ENCODE measurements at places on chromosomes 5 and 9.

DNA sequence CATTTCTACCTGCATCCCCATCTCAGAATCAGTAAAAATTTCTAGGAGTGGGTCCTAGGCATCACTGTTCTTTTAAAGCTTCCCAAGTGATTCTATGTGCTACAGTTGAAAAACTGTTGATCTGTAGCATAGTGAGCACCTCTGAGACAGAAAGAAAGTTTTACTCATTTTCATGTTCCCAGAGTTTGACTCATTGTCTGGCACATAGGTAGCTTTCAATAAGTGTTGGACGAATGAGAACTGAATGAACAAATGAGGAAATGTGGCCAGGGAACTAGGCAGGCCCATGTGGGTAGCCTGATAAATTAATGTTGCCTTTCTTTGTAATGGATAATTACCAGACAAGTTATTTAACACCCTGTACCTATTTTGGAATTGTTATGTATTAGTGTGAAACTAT, 33.8 kb downstream of the RNF180 start:
- no peak for DNase-seq

GRCh38 chr9:2725898-2726649, 8.8 kb downstream of the KCNV2 start:
- no peak for DNase-seq

- no peak for DNase-seq
These were observed 67.1 kb downstream of the DAPK1 start for GRCh38 chr9:87564791-87565241.

DNA sequence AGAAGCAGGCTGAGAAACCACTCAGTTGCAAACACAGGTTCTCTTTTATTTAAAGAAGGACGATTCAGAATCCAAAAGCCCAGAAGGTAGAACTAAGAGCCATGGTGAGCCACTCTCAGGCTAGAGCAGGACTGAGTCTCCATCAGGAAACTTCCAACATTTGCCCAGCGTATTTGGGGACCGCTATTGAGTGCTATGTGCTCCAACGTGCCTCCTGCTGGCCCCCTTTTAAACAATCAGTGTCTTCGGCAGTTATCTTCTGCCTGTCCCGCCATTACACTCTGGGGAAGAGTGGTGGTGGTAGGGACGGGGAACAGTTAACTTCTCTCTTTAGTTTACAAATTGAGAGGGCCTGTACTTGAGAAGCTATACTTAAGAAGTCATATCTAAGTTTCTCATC, 78.1 kb downstream of the DENND1A start:
- no peak for DNase-seq

- DNase-seq, result no peak
These were observed 221.6 kb upstream of the KIF2A start for GRCh38 chr5:62084391-62084790.

GRCh38 chr9:126925876-126926275, 11.3 kb downstream of the RALGPS1 start:
- DNase-seq, result no peak

DNA sequence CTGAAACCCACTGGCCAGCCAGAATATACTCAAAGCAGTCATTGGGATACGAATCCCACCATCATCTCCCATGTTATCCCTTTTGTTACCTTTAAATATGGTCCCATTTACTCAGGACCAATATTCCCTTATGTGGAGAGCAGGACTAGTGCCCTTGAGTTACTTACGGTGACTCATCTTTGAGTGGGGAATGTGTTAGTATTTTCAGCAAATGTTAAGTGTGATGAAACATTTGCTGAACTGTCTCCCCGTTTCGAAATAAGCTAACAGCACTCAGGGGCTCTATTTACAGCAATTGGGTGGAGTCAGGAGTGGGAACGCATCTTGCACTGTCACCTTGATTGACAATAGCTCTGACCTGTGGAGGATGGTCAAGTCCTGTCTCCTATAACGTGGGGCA, 67.4 kb downstream of the CTSL start:
- DNase-seq, result no peak

GRCh38 chr5:93621327-93621798, 38.3 kb downstream of the NR2F1 start:
- no peak for DNase-seq

DNA sequence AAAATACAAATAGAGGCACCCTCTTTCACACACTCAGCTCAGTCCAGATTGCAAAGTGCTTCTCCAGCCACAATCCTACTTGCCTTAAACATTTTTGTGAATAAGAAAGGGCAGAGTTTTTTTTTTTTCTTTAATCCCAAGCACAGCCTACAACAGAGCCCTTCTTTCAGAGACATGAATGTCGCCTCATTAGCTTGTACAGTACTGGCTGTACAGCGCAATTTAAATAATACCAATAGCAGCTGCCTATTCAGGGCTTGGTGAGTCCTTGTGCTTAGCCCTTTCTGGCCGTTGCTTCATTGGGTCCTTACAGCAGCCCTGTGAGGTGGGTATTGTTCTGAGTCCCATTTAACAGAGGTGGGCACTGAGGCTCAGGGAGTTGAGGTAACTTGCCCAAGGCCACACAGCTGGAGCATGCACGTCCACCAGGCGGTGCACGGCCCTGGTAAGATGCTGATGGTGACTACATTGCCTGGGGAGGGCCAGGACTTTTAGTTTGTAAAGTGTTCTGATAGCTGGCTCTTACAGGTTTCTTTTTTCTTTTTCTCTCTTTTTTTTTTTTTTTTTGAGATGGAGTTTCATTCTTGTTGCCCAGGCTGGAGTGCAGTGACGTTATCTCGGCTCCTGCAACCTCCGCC, 23.1 kb downstream of the NDST1 start:
- no peak for DNase-seq

- no peak for DNase-seq
These were observed 34.1 kb upstream of the PLPP1 start for GRCh38 chr5:55568654-55569512.

DNA sequence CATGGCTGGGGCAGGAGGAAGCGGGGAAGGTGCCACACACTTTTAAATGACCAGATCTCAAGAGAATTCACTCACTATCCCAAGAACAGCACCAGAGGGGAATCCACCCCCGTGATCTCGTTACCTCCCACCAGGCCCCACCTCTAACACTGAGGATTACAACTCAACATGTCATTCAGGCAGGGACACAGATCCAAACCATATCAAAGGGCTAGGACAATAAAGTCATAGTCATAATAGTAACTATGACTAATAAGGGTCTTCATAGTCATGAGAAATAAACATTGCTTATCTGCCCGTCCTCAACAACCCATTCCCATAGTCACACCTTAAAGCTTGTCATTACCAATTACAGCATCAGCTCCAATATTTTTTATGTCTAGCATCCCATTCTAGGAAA, 65.3 kb upstream of the SMC2 start:
- DNase-seq, result no peak

DNA sequence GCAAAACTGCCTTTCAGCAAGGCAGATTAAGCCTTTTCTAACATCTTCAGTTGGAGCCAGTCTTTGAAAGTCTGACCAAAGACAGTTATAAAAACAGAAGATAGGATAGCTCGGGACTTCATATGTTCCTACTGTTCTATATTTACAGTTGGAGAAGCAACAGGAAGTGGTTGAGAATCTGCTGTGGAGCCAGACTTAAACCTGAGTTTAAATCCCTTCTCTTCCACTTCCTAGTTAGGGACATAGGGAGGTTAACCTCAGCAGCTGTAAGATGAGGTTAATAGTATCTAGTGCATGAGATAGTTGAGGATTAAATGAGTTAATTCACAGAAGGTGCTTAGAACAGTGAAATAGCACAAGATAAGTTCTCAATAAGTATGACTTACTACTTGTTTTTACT, 84.5 kb upstream of the FREM1 start:
- DNase-seq, result no peak

GRCh38 chr5:172766287-172767108, 4.5 kb downstream of the DUSP1 start:
- no peak for DNase-seq

DNA sequence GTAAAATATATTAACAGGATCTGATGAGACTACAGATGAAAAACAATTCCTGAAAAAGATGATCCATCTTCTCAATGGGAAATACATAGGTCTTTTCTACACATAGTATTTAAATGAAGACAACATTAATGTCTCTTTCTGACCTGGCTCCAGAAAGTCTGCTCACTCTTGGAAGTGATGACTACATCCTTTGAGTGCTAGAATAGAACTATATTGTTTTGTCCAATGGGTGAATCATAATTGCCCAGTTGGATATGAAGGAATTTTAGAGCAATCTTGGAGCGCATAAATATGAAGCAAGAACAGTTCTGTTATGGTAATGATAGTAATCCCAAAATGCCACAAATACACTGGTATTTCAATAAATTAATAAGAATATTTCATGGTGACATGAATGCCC, 322.1 kb downstream of the DEPDC1B start:
- DNase-seq, result no peak

- DNase-seq, result no peak
These were observed 257.5 kb upstream of the PANK3 start for GRCh38 chr5:168836603-168837231.

DNA sequence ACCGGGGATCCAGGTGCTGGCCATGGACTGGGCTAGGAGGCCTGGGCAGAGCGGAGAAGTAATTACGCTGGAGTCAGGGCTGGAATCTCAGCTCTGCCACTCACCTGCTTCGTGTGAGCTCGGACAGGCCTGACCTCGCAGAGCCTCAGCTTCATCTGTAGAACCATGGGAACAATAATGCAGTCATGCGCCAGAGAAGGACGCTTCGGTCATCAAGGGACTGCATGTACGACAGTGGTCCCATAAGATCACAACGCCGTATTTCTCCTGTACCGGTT, 145.1 kb downstream of the GAPVD1 start:
- DNase-seq, result no peak

DNA sequence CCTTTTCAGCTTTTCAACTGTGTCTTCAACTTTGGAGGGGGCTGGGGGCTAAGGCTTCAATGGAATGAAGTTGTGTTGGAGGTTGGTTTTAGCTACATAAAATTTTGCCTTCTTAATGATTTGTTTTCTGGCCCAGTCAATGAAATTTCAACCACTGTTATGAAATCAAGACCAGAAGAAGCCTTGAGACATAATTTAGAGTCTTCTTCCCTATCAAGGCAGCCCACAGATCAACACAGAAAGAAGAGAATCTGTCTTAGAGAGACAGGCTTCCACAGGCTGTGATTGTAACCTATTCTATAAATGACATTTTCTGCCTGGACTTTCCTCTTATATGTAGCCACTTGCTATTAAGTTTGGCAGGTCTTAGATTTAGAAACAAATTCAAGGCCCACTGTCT, 46.5 kb upstream of the ZSWIM6 start:
- DNase-seq, result no peak

- DNase-seq, result no peak
These were observed 120.9 kb downstream of the CDC42SE2 start for GRCh38 chr5:131384616-131385214.

DNA sequence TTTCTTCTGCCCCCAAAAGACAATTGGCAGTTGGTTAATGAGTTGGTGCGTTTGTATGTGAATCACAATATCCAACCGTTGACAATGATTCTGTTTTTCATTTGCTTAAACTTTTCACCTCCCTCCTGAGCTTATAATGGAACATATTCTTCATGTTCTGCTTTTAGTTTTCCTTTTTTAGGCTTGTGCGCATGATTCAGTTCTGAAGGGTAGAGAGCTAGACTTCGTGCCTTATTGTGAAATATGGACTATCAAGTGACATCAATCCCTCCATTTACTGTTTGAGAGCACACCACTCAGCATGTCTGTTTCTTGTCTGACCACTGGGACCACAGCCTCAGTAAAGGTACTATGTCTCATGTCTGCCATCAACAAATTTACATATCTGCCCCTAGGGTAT, 30.5 kb upstream of the LPAR1 start:
- no peak for DNase-seq

- DNase-seq, result peak; percentile 6
These were observed 610.0 kb downstream of the TAF11L14 start for GRCh38 chr5:18244309-18244708.

- DNase-seq, result peak; percentile 28
These were observed 23.1 kb downstream of the NIM1K start for GRCh38 chr5:43215073-43215631.

- no peak for DNase-seq
These were observed 42.7 kb upstream of the VCAN start for GRCh38 chr5:83428890-83429289.

GRCh38 chr5:66596636-66597182, 516 bp downstream of the MAST4 start:
- no peak for DNase-seq

- DNase-seq, result no peak
These were observed 17.2 kb upstream of the EFNA5 start for GRCh38 chr5:107687937-107688336.

- no peak for DNase-seq
These were observed 249.7 kb upstream of the NREP start for GRCh38 chr5:112006721-112007120.

- DNase-seq, result no peak
These were observed 652.2 kb upstream of the RGMB start for GRCh38 chr5:98121036-98121936.

- no peak for DNase-seq
These were observed 57.7 kb downstream of the RETREG1 start for GRCh38 chr5:16558984-16559629.

DNA sequence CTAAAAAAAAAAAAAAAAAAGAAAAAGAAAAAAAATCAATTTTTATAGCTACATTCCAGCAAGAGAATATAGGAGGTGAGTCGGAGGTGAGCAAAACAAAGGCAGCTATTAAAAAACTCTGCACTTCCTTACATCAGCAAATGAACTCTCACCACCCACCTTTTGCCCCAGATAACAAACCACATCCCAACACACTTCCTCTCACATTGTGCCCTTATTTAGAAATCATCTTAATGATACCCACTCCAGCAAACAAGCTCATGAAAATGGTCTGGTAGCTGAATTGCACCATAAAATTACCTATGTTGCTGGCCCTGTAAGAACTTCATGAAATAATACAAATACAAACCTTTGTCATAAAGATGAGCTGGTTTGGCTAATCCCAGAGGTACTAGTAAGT, 82.9 kb downstream of the CEMIP2 start:
- DNase-seq, result no peak

DNA sequence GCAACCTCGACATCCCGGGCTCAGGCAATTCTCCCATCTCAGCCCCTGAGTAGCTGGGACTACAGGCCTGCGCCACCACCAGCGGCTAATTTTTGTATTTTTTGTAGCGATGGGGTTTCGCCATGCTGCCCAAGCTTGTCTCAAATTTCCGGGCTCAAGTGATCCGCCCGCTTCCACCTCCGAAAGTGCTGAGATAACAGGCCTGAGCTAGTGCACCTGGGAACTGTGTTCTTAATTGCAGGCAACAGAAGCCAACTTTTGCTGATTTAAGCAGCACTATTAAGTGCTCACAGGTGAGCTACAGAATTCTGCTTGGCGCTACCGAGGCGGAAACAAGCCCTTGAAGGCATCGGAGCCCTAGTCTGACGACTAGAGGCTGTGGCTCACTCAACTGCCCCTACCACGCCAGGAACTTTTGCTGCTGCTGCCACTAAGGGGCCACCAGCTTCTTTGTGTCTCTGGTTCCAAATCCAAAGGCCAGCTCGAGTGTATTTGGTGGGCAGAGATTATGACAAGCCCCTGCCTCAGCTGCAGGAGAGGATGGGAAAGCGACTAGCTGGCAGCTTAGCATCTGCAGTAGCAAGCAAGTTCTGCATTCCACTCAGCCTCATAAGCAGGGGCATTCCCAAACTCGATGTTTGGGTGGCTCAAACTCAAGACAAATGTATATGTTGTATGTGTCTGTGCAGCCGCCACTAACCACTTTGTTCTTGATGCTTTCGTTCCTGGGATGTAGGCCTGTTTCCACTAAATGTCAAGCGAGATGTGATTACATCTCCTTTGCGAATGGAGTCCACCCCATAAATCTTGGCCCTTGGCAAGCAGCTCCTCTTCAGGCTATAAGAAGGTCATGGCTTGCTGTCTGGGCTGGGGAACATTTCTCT, 10.6 kb upstream of the HMCN2 start:
- no peak for DNase-seq

GRCh38 chr9:123447934-123448646, 92.1 kb downstream of the CRB2 start:
- DNase-seq, result no peak
